Left kidney (tissue), 8 donors: ENCODE measurements at places on chromosomes 1 and 21.

DNA sequence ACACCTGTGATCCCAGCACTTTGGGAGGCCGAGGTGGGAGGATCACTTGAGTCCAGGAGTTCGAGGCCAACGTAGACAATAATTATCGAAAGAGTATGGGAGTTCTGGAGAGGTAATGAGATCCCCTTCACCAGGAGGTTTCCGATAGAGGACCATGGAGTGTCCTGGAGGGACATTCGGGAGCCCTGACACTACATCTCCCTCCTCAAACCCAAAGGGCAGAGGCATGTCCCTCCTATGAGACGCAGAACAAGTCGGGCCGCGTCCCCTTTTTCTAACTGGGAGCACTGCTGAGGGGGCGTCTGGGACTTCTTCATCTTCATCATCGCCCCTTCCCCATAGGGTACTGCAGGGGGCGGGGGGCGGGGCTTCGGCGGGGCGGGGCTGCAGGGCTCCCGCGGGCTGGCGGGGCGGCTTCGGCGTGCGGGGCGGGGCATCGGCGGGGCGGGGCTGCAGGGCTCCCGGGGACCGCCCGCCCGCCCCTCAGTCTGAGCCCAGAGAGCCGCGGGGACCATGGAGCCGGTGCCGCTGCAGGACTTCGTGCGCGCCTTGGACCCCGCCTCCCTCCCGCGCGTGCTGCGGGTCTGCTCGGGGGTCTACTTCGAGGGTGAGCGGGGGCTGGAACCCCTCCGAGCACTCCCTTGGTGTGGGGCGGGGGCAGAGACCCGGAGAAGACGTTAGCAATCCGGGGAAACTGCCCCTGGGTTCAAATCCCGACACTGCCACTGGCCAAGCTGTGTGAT lies at the start of gene THEMIS2:
Gene THEMIS2, plus strand, starts transcription at position 486 of the 743 bp plus-strand sequence. Its CDS starts 28 bp downstream, at position 514.
- DNase-seq = no peak

GRCh38 chr21:17397703-17398102 lies 115.1 kb upstream of the CXADR start:
- no peak for DNase-seq

GRCh38 chr1:221759436-221759835 lies 17.5 kb upstream of the DUSP10 start:
- no peak for DNase-seq

DNA sequence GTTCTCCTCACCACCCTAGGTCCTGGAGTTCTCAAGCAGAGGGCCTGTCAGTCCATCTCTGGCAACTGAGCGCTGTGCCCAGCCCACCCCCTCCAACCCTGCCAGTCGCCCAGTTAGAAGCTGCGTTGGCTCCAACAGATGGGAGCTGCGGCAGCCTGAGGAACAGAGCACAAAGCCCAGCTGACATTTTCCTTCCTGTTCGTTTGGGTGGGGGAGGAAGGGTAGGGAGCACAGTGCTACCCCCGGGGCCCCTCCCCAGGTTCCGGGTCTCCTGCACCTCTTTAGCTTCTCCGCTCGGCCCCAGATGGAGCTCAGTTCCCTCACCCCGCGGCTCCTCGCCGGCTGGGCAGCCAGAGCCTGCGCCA lies 1.4 kb downstream of the LRRN2 start:
- DNase-seq = no peak

GRCh38 chr1:27132147-27132546 lies 22.8 kb downstream of the SLC9A1 start:
- DNase-seq = no peak

- no peak for DNase-seq
Observed at GRCh38 chr1:46547481-46548383, 3.7 kb downstream of the KNCN start.
